ENCODE measurements at places on chromosomes 2 and 18.

DNA sequence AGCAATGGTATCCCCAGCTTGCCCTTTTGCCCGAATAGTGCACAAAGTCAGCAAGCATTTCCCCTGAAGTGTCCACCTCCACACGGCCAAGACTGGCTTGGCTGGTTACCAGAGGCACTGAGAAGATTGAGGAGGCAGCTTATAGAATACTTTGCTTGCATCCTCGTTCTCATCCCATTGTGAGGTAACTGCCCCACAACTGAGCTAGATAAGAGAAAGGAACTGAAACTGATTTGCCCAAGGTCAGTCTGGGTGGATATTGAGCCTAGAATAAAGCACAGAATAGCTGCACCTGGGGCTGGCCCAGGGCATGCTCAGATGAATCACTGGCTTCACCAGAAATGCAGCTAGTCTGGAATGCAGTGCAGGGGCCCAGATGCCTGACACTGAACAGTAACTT is 32.7 kb upstream of the MAP4K3 start:
- no peak for DNase-seq

- no peak for DNase-seq
Observed at GRCh38 chr2:24047703-24048033, 477 bp upstream of the WDCP start.

DNA sequence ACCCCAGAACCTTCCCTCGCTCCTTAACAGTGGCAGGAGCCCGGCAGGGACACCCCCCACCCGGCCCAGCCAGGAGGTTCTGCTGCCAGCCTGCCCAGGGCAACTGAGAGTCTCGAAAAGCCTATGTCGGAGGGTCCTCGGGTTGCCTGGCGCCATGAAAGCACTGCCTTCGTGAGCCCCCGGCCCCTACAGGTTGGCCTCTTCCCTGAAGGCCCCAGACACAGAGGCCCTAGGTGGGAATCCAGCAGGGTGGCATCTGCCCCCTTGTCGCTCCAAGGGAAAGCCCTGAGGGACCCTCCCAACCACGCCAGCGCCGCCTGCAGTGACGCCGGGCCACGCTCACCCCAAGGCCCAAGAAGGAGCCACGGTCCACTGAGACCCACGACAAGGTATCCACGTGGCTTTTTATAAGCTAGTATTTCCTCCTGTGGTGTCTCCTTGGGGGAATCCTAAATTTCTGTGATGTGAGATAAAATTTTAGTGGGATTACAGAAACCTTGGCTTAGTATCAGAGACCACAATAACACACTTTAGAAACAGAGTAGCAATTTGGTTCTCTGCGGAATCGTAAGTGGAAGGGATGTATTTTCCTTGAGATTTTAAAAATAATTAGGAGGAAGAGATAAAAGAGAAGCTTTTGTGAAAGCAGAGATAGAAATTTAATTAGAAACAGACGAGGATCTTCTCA is 138.9 kb downstream of the HDAC4 start:
- DNase-seq: no peak

- no peak for DNase-seq
Observed at GRCh38 chr18:24773101-24773500, 312.7 kb downstream of the HRH4 start.

DNA sequence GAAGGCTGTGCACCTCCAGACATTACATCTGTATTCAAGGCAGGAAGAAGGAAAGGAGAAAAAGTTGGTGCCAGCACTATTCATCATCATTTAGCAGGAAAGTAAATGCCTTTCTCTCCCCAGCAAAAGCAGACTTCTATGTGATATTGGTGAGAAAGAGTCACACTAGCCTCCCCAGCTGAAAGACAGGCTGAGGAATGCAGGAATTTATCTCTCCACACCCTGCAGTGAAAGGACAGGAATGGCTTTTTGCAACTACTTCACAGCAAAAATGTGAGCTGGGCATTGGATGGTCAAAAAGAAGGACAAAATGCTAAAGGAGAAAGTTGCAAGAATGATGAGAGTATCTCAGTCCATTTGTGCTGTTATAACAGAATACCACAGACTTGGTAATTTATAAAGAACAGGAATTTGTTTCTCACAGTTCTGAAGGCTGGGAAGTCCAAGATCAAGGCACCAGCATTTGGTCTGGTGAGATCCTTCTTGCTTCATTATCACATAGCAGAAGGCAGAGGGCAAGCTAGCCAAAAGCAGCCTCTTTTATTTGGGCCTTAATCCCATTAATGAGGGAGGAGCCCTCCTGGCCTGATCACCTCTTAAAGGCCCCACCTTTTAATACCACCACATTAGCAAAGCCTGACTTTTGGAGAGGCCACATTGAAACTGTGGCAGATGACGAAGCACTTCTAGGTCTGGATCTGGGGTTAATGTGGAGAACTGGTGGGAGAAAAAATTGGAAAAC is 388.1 kb upstream of the SLC14A2 start:
- no peak for DNase-seq

DNA sequence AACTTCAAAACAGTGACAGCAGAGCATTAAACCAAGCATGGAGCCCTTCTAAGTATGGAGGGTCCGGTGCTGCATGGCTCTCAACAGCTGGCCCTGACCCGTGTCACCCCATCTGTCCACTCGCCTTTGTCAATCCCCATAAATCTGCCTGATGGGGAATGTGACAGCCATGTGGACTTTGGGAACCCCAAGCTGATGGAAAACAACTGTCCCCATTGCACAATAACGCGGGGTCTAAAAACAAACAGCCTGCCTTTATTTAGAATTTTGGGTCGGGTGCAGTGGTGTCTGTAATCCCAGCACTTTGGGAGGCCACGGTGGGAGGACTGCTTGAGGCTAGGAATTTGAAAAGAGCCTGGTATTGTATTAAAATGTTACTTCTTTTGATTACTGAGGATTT is 17.1 kb upstream of the THADA start:
- no peak for DNase-seq

GRCh38 chr2:204967199-204967960 is 422.1 kb downstream of the PARD3B start:
- no peak for DNase-seq

DNA sequence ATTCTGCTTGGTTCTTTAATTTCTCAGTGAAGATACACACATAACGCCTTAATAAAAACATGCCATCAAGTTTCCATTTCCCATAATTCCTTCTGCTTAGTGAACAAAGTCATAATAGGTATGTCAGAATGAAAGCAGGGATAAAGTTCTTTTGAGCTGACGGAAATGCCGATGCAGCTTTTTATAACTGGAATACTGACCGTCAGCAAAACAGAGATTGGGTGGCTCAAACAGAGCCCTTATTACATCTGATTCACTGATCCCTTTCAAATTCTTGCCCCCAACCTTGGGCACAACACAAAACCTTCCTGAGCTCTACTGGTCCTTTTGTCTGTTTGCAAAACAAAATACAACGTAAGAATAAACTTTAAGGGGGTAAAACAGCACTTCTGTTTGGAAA is 140.4 kb downstream of the CDH2 start:
- no peak for DNase-seq

- DNase-seq: no peak
Observed at GRCh38 chr2:71609029-71609428, 155.7 kb downstream of the DYSF start.

GRCh38 chr2:7886666-7887065 is 795.2 kb upstream of the ID2 start:
- no peak for DNase-seq

GRCh38 chr2:237201461-237202287 is 116.0 kb downstream of the COPS8 start:
- DNase-seq: no peak

DNA sequence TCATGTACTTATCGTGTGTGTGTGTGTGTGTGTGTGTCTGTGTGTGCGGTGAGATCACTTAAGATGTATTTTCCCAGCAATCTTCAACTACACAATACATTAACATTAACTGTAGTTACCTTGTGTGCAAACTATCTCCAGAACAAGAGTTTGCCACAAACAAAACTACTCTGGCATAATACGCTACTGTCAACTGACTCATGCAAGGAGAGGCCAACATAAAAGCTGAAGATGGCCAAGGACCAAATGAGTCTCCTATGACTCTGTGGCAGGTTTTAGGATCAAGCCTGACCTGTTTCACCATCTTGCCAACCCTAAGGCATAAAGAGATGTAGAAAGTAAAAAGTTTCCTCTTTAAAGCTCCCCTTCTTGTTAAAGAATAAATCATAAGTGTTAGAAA is 20.1 kb downstream of the CYB5A start:
- DNase-seq: no peak

DNA sequence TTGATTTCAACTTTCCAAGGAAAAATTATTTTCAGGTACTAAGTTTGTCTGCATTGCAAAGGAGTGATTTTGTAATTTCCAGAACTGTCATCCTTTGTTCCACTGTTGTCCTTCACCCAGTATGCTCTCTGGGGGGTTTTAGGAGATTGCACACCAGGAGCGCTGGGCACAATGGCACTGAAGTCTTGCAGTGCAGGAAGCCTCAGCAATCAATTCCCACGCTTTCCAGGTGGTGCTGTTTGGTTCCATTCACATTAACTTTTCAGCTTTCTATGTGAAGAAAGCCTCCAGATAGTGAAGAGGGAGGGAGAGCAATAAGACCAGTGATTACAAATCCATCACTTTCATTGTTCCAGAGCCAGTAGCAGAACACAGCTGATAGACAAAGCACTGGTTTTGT is 344.0 kb upstream of the VWC2L start:
- no peak for DNase-seq

DNA sequence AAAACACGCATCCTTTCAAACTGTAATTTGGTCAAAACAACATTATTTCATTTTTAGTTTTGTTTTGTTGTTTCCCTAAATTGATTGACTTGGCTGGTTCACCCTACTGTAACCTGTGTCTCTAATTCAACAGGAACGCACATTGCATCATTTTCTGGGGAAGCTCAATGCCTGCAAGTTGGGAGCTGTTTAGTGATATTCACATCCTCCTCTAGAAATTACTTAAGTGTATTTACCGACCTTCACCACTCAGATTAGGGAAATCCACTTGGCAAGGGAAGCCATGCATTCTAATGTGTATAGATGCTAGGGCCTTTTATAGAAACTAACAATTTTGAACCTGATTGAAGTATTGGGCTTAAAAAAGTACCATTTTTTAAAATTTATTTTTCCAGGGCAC is 7.3 kb upstream of the TPO start:
- DNase-seq: no peak

- DNase-seq: no peak
Observed at GRCh38 chr2:155917380-155917779, 415.1 kb downstream of the NR4A2 start.

DNA sequence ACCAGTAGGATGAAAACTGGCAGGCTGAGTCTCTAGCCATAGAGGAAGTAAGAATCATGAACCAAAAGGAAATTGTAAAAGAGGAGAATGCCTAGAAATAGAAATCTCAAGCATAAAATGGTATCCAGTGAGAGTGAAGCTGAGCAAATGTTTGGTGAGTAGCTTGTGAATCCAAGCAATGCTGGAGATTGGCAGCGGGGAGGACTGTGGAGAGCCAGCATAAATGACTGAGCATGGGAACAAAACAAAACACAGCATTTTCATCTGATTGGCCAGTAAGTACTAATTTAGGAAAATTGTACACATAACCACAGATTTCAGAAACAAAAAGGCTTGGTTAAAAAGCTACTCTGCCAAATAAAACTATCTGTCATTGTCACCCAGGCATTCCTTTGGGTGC is 390.0 kb downstream of the STK39 start:
- DNase-seq: no peak

DNA sequence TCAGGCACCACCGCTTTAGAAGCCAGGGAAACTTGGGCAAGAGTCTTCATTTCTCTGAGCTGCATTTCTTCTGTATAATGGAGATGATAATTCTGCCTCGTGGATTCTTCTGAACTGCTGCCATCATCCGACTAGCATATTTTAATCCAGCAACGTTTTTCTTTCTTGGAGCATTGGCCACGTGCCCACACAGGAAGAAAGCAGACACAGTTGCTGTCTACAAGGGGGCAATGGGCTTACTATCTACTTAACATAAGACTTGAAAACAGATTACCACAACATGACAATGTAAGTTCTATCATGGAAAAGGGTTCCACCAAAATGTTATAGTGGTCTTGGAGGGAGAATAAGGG is 176.5 kb downstream of the FAM210A start:
- DNase-seq: no peak

DNA sequence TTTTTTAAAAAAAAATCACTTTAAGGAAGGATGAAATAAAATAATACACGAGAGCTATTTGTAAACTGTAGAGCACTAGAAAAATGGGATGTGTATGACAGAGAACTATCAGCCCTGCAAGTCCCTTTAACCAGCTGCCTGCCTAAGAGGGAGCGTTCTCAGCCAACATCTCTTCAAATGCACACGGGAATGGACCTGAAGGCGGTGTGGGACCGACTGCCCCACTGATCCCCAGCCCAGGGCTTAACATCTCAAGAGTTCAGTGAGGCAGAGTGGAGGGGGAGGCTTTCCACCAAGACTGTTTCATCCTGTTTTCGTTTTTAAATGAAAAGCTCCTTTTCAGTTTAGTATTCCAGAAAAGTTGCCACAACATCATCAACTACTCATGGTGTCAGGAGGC is 2.2 kb downstream of the INPP4A start:
- DNase-seq: no peak

DNA sequence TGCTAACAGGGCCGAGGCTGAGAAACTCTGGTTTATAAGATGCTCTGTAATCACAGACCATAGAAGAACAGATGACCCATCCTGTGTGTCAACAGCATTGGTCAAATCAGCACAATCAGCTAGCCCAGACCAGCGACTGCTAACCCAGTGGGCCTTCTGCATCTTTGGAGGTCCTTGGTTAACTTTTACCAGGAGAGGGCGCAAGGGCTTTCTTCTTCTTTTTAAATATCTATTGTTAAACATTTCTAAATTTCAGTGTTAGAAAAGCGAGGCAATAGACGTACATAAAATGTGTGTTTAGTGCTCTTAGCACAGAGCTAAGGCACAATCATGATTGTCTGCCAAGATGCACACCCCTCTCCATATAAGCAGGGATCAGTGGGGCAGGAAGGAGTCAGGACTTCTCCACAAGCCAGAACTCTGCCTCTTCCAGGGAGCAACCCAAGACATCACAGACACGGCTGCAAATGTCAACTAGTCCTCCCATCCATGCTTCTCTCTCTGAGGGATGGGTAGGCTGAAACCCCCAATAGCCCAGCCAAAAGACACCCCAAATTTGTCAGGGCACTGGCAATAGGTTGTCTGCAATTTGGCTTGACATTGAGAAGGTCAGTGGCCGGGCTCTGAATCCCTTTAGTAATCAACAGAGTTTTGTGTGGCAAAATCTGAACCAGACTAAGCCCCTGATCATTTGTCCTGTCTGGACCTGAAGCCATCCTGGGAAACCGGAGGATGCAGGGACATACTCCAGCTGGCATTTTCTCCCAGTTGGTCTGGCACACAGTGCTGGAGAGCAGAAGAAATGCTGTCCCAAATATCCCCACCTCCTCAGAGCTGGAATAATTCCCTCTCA is 188.2 kb downstream of the BCL2 start:
- no peak for DNase-seq

Data from stimulated activated CD4-positive, alpha-beta T cell treated with anti-CD3 and anti-CD28 coated beads, Interleukin-2, amount 100 ng/mL, for 48 hours (primary cell).